ENCODE measurements at places on chromosomes 7 and 10. TPM values are rescaled to one million over a fixed set of nuclear protein-coding genes. Genes with fewer than 3 reads are reported as not detected.

GRCh38 chr10:12504628-12505027 lies 155.3 kb downstream of the CAMK1D start:
- DNase-seq = no peak

GRCh38 chr7:18820981-18821380 lies 296.5 kb downstream of the TWIST1 start:
- DNase-seq = no peak

- DNase-seq = no peak
These were observed 176.8 kb downstream of the CPEB3 start for GRCh38 chr10:92113911-92114600.

Gene OR9A2
- total RNA-seq = not detected

- peak; percentile 92 for DNase-seq
These were observed 104.7 kb upstream of the EEPD1 start for GRCh38 chr7:36048141-36048901.

- no peak for DNase-seq
These were observed 2.9 kb upstream of the ZNF33A start for GRCh38 chr10:38007551-38007950.

DNA sequence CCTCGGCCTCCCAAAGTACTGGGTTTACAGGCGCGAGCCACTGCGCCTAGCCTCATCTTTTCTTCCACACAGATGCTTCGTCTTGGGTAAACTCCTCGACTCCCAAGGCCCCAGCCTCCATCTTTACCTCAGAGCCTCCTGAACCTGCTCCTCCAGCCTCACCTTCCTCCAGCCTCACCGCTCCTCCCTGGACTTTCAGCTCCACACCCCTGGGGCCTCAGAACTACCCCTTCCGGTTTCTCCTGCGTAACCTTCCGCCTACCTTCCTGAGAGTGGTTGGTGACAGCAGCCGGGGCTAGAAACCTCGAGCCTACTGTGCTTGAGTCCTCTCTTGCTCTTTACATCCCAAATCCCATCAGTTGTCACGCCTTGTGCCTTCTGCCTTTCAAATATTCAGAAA lies 45.8 kb downstream of the FKBP6 start:
- DNase-seq = no peak

Gene FOXI2
- total RNA-seq = not detected

- no peak for DNase-seq
These were observed 266.4 kb downstream of the PTPRN2 start for GRCh38 chr7:158321056-158321700.

DNA sequence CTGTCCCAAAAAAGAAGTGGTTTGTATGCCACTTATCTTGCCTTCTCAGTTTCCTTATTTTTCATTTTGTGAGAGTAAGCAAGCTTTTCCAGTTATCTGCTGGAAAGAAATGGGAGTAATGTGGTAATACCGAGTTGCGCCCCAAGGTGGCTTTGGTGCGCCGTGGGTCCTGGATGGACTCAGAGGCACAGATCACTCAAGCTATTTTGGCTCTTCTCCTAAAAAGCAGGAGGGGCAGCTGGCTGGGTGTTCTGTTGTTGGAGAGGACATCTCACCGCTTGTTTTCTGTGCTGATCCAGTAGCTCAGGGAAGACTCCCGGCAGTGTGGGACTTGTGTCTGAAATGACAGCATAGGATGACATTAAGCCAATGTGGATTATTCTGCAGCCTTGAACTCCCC lies 16.4 kb downstream of the PRKRIP1 start:
- DNase-seq = no peak

DNA sequence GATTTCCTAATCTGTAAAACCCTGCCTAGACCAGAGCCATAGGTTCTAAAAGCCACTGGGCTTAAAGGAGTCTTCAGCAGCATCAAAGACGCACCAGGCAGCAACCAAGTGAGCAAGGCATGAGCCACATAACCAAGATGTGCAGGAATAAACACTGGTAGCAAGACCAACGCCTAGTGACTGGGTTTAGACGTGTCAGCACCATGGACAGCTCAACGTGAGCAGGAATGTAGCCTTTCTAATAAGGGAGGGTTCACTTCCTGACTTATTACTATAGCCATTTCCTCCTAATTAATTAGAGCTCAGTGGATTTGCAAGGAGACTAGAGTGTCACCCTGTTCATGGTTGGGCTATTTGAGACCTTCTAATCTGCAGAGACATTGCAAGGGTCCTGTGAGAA lies 223.7 kb downstream of the LHFPL3 start:
- DNase-seq = peak; percentile 15

Gene CHCHD1
- total RNA-seq = 82.5 TPM

- no peak for DNase-seq
These were observed 138.6 kb downstream of the ADAM22 start for GRCh38 chr7:88072715-88073055.

- DNase-seq = no peak
These were observed 580 bp downstream of the ZNF775 start for GRCh38 chr7:150379441-150380379.

- DNase-seq = no peak
These were observed 975.8 kb upstream of the LRRTM3 start for GRCh38 chr10:65950075-65950474.

GRCh38 chr10:64486149-64486548 lies 964.9 kb downstream of the REEP3 start:
- no peak for DNase-seq

GRCh38 chr7:142669074-142669654 lies 80.1 kb upstream of the PRSS1 start:
- DNase-seq = no peak

Gene IKZF1
- total RNA-seq = 1.2 TPM

Gene STK31
- not detected for total RNA-seq

DNA sequence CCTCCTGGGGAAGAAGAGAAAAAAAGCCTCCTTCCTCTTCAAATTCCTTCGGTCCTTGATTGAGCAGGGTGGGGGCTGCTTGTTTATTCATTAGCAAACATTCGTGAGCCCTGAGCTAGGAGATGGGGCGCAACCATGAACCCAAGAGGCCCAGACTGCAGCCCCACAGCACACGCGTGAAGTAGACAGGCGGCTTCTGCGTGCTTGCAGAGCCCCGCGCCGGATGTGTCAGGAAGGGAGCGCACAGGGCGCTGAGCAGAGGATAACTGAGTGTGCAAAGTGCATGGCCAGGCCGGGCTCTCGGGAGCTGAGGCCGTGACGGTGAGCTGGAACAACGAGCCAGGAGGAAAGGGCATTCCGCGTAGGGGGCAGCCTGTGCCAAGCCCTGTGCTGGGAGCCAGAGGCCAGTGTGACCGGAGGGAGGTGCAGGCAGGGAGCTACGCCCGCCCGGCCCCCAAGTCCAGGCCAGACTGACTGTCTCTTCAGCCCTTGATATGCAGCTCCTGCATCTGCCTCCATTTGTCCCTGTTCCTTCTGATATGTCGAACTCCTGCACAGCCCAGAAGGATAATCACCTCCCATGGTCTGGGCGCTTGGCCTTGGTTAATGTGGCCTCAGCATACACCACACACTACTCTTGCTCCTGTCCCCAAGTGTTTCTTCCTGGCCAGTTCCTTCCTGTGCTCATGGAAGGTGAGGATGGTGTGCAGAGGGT lies 4.6 kb downstream of the FOXL3 start:
- no peak for DNase-seq

- no peak for DNase-seq
These were observed 493.0 kb downstream of the LRMDA start for GRCh38 chr10:75924309-75924902.

DNA sequence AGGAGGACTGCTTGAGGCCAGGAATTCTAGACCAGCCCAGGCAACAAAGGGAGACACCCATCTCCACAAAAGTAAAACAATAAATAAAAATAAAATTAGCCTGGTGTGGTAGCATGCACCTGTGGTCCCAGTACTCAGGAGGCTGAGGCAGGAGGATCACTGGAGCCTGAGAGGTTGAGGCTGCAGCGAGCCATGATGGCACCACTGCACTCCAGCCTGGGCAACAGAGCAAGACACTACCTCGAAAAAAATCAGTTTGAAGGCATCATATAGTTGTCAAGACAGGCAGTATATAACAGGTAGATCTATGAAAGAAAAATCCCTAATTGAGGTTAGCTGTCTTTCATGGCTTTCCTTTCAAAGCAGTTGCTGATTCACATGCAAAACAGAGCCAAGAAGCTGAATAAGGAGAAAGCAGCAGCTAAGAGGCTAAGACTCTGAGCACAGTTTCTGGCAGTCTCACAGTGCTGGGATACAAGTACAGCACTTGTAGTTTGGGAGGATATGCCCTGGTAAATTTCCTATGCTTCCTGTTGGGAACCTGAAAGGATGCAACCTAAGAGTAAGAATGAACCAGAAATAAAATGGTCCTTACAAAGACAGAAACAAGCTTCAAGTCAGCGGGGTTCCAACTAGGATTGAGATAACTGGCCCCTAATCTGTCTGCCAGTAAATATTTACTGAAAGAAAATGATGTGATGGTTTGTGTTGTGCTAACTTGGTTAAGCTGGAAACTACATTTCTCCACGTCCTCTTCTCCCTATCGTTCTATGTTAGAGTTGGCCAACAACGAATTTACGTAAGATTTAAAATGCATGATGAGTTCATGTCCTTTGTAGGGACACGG lies 368.5 kb upstream of the HPS1 start:
- no peak for DNase-seq

Gene LLCFC1
- total RNA-seq = not detected

- DNase-seq = no peak
These were observed 358.3 kb upstream of the KIAA1217 start for GRCh38 chr10:23850631-23851030.

DNA sequence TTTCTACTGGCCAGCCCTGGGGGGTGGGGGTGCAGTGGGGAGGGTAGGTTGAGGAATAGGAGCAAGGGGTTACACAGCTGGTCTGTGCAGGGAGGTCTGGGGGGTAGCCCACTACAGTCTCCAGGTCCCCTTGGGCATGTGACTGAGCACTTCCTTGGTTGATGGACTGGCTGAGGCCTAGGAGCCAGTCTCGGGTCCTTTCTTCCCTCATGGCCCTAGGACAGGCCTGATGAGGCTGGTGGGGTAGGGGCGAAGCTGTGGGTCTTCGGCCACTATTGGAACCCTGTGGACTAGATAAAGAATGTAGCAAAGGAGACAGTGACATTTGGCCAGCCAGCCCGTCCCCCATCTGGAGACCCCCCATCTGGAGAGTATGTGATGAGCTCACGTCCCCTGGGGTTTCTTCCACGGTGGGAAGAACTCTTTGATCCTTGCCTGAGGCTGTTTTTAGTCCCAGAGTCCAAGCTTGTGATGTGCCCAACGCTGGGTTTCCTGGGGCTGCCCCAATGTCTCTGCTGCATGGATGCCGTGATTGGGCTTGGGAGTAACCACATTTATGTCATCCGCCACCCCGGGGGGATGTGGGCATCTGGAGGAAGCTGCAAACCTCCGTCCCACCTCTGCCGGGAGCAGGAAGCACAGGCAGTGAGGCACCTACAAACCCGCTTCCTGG lies 20.7 kb downstream of the FAM241B start:
- peak; percentile 19 for DNase-seq

Gene STEAP4
- total RNA-seq = 0.02 TPM

Gene CYP2E1
- 0.50 TPM for total RNA-seq

DNA sequence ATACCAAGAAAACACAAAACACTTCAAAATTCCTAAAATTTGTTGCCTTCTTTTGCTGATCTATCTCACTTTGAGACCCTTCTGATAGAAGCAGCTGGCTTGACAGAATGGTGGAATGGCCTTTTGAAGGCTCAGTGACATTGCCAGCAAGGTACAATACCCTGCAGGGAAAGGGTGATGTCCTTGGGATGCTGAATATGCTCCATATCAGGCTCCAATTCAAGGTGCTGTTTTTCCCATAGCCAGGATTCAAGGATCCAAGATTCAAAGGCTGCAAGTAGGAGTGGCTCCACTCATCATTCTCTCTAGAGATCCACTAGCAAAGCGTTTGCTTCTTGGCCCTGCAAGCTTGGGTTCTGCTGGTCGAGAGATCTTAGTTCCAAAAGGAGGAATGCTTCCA lies 120.4 kb downstream of the USP6NL start:
- no peak for DNase-seq

GRCh38 chr10:99233689-99234037 lies 2.0 kb downstream of the HPSE2 start:
- no peak for DNase-seq

Gene GBX1
- total RNA-seq = not detected

GRCh38 chr7:9264395-9264794 lies 831.0 kb downstream of the NXPH1 start:
- DNase-seq = peak; percentile 44

Data from H4 (cell line).